ENCODE measurements at places on chromosomes 11 and 22.

DNA sequence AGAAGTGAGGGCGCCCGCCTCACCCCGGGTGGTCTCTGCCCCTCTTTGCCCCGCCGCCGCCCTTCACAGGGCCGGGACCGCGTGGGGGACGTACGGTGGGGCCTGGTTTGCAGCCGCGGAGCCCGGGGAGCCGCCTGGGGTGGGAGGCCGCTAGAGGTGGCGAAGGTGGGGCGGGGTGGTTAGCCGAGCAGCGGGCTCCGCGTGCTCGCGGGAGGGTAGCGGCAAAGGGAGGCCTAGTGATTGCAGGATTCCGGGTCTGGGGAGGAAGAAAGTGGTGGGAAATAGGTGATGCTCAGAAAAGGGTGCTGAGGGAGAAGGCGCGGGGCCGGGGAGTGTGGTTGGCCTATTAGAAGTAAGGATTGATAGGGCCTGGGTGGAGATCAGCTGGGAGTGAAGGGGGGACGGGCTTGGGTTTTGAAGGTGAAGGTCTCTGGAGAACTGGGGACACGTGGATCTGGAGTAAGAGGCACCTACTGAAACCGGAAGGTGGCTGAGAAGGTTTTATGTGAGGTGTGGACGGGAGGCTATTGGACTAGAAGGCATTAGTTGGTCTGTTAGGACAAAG is 571 bp downstream of the FAR1 start:
- peak; percentile 81 for DNase-seq

DNA sequence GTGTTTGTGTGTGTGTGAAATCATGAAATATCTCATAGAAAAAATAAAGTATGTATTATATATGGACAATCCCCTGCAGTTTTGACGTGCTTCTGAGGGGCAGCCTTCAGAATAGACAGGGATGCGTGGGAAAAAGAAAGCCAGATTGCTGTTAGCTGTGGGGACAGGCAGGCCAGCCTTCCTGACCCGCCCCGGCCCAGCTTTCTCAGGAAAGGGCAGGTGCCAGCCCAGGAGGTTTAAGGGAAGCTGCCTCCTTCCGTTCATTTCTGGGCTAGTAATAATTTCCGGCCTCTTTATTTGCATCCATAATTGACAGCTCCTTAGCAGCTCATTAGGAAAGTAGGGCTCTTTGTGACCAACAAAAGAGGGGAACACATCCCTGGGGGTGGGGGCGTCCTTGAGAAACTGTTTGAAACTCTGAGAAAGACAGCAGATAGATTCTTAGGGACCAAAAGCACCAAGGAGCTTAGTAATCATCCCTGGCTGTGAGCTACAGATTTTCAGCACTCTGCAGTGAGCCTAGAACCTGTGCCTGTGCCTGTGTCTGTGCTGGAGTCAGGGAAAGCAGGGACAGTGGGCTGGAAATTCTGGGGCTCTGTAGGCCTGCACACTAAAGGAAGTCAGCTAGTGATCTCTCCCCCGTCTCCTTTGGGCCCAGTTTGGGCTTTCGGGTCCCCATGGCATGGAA is 632.9 kb upstream of the CADM1 start:
- no peak for DNase-seq

GRCh38 chr22:48827904-48828555 is 999.6 kb downstream of the BRD1 start:
- peak; percentile 88 for DNase-seq

- no peak for DNase-seq
Observed at GRCh38 chr11:84022201-84022600, 736.0 kb upstream of the CCDC90B start.

GRCh38 chr22:46545086-46545792 is 7.8 kb upstream of the CELSR1 start:
- no peak for DNase-seq

DNA sequence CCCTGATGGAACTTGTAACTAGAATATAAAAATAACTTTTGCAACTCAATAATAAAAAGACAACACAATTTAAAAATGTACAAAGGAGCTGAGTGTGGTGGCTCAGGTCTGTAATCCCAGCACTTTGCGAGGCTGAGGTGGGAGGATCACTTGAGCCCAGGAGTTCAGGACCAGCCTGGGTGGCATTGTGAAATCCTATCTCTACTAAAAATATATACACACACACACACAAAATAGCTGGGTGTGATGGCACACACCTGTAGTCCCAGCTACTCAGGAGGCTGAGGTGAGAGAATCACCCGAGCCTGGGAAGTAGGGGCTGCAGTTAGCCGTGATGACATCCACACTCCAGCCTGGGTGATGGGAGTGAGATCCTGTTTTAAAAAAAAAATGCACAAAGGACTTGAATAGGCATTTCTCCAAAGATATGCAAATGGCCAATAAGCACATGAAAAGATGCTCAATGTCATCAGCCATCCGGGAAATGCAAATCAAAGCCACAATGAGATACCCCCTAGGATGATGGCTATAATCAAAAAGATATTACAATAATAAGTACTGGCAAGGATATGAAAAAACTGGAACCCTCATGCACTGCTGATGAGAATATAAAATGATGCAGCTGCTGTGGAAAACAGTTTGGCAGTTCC is 59.8 kb upstream of the SEPTIN5 start:
- no peak for DNase-seq

- DNase-seq = no peak
Observed at GRCh38 chr11:77003963-77004362, 30.2 kb upstream of the B3GNT6 start.

DNA sequence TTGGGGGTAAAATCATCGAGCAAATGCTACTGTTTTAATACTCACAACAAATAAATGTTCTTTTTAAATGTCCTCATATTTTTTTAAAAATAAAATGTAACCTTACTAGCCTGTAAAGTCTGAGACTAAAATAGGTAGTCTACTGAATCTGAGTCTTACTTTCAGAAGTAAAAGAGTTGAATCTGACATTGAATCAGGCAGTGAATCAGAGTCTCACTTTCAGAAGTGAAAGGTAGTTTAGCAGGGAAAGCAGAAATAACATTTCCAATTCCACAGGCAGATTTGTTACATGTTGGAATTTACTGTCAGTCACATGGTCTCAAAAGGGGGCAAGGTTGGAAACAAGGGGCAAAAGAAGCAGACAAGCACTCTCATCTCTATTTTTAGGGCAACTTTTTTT is 143.0 kb downstream of the ELP4 start:
- no peak for DNase-seq

DNA sequence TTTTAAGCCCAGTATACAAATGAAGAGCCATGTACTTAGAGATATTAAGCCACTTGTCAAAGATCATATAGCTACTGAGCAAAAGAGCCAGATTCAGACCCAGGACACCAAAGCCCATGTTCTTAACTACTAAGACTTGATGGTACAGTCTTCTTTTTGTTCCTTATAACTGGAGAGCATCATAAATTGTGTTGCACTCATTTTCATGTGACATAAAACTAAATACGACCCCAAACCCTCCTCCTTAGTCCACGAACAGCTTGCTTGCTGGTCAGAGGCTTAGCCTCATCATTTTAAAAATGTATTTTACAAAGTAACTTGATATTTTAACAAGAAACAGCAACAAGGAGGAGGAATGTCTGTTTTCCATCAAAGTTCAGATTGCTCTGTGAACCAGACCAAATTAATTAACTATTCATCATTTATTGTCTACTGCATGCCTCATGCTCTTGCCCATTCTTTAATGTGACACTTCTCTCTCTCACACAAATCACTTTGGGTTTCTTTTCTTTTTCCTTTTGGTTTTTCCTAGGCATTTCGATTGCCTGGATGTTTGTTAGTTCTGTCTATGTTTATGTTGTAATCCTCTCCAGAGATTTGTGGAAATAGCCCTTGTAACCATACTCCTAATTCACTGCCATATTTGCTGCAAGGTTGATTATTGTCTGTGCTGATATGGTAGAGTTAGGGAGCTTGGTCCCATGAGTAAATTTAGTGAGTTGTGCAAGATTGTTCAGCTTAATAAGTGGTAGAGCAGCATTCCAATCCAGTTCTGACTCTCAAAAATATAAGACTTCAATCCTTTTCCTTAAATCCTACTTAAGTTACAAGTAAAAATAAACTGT is 8.4 kb upstream of the ARHGAP20 start:
- no peak for DNase-seq

All from kidney (tissue), 22 donors.